ENCODE measurements at places on chromosomes 4 and X.

- DNase-seq = no peak
Observed at GRCh38 chrX:46589977-46590723, 16.6 kb downstream of the CHST7 start.

DNA sequence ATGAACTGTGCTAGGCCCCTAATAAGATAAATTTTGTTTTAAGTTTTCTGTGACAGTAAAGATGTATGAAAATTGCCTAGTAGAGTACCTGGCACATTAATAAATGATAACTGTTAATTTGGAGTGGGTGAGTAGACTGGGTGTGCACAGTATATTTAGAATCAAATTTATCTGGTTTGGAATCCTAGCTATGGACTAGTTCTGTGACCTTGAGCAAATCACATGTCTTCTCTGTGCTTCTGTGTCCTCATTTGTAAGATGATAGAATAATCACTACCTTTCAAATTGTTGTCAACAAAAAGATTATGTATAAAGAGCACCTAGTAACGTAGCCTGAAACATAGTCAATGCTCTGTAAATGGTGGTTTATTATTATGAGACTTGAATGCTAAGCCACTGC lies 170.2 kb downstream of the AR start:
- no peak for DNase-seq

DNA sequence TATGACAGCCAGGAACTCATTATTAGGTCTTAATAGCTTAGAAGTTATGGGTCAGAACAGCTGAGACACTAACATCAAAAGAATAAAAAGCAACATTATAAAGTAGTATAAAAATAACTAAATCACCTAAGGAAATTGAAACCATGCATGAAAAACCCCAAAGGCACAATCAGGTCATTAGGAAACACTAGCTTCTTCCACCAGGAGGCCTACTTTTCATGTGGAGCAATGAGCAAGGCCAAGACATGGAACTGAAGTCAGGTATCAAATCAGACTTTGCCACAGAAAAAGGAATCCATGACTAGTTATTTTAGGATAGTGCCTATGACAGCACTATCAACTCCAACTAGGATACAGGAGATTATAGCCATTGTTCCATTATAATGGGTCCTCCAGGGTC lies 7.9 kb downstream of the HUWE1 start:
- DNase-seq = no peak

DNA sequence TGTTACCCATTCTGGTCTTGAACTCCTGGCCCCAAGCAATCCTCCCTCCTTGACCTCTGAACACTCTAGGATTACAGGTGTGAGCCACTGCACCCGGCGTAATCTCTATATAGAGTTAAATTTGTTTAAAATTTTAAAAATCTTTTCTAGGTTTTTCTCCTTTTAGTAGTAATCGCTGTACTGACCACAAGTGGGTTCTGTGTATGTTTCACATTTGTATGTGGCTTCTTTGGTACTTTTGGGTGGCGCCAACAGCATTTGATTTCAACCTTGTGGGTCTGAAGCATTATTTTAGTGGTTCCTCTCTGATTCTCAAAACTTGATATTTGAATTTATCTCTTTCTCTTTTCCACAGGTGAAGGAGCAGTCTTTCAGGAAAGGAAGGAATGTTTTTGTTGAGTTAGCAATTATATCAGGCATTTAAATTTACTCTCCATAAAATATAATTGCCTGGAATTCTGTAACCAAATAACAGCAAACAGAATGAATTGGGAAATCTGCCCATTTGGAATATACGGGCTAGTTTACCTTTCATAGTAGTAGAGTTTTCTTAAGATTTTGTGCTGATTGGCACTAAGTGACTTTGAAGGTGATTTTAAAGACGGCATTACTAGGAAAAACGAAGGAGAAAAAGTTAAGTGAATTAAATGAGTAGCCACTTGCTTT lies 29.5 kb downstream of the ARHGAP10 start:
- no peak for DNase-seq

DNA sequence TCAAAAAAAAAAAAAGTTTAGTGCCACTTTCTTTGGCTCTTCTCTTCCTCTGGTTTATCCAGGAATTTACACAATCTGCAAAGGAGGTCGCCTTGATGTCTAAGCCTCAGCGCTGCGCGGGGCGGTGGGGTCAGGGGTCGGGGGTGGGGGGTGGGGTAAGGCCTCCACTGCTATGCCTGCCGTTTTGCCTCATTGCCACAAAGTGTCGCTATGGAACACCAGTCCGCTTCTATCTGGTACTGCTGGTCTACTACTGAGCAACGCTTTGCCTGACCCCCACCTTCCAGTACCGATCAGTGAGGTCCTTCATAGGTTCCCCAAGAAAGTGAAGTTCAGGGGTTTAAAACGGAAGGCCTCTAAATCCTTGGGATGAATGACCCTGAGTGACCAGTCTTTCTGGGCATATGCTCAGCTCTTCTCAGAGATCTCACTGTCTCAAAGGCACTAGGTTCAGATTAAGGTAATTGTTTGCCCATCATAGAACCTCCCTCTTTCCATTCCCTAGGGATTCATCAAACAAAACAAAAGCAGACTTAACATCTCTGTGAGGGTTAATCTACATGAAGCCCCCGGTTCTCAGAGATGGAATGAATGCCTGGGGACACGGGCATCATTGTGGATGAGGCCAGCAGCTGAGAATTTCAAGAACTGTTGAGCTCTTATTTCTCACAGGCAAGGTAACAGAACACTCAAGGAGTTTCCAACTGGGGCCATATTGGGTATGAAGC lies 16.9 kb upstream of the TSR2 start:
- DNase-seq = no peak

DNA sequence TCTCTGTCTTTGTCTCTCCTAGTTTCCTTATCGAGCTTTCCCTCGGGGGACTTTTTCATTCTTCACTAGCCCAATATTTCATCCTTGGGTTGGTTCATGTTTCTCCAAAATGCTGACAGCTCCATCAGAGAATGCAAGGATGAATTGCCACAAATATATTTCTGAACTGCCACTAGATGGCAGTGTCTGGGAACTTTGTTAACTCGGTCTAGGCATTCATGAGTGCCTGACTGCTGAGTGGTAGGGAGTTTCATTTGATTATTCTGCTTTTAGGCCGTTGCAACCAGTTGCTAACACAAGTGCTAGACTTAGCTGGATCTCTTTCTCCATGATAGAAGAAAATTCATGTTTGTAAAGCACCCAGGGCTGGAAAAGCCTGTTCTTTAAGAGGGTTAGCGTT lies 73.5 kb upstream of the RAP2C start:
- no peak for DNase-seq

GRCh38 chr4:21699446-21699845 lies 249.1 kb downstream of the KCNIP4 start:
- no peak for DNase-seq

DNA sequence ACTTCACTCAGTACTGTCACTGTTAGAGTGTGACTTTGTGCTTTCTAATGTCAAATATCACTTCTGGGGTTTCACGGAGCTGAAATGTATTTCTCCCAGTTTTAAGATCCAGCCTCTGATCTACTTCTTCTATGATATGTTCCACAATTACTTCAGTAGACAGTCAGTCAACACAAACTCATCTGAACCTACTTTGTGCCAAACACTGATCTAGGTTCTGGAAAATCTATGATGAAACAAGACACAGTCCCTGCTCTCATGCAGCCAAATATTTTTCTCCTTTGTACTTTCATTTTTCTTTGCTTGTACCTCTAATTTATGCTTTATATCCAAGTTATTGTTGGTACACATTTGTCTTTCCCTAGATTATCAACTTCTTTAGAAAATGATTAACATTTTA lies 641.3 kb upstream of the FTHL17 start:
- no peak for DNase-seq

DNA sequence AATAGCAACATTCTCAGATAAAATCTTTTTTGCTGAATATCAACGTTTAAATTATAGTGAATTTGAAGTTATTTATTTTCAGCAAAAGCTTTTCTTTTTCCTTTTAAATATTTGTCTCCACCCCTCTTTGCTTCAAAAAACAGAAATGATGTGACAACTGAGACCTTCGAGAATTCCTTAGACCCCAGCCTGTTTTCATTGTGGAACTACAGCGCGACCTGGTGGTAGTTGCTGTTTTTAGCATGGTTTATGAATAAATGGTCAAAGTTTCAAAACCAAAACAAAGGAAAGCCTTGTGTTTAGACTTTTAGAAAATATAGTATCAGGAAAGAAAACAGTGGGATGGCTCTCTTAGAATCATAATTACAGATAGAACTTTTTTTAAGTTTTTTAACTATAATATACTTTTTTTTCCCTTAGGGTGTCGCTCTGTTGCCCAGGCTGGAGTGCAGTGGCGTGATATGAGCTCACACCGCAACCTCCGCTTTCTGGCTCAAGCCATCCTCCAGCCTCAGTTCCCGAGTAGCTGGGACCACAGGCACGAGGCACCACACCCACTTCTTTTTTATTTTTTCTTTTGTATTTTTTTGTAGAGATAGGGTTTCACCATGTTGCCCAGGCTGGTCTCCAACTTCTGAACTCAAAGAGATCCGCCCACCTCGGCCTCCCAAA lies 26.8 kb upstream of the TMEM184C start:
- DNase-seq = peak; percentile 22

- DNase-seq = no peak
Observed at GRCh38 chr4:692771-693554, 4.0 kb upstream of the SLC49A3 start.

DNA sequence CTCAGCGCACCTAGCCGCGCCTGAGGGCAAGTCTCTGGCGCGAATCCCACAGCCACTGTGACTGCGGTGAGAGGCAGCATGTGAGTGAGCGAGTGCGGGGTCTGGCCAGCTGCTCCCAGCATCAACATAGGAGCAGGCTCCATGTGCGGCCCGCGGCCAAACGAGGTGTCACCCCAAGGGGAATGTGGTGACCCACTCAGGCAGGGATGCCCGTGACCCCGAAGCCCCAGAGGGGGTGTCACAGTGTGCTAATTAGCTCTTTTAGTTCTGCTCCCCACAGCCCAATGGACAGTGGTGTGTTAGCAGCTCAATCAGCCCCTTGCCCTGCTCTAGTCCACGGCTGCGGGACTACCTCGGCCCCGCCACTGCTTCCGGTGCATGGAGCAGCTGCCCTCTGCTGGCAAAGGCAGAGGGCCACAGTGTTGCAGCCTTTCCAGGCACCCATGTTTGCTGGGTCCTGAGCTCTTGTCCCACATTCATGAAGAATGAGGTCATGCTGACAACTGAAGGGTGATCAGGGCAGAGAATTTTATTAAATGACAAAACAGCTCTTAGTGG lies 61.4 kb downstream of the AGA start:
- DNase-seq = no peak

- no peak for DNase-seq
Observed at GRCh38 chrX:46204721-46205422, 340.3 kb downstream of the ZNF674 start.

- DNase-seq = peak; percentile 23
Observed at GRCh38 chrX:25144043-25144940, 128.5 kb upstream of the ARX start.

GRCh38 chr4:52852041-52852440 lies 10.1 kb upstream of the RASL11B start:
- no peak for DNase-seq

DNA sequence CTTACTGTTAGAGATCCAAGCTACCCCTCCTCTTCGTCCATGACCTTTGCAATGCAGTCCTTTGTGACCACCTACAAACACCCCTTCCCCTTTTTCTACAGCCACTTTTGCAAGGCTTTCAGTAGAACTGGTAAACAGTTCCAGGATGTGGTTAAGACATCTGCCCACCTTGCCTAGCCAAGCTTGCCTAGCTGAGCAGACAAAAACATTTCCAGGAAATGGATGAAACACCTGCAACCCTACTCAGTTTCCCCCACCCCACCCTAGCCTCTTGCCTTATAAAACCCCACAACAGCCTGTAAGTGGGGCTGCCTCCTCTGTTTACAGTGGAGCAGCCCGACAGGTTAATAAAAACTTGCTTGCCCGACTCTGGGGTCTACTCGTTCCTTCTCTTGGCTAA lies 133.8 kb downstream of the ZC4H2 start:
- no peak for DNase-seq

DNA sequence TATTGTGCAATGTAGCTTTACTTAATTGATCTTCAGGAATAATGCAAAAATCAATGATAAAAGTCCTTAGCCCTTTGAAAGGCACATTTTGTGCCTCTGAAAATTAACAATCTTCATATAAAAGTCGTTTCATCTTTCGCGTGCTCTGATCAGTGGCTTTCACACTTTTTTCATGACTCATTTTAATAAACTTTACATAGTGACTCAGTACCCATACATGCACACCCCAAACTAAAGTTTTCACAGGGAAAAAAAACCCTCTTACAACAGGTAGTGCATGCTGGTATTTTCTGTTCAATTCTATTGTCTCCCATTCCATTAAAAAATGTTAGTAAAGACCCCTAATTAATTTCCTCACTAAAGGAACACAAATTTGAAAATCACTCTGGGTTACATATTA lies 21.5 kb downstream of the RWDD4 start:
- DNase-seq = no peak

DNA sequence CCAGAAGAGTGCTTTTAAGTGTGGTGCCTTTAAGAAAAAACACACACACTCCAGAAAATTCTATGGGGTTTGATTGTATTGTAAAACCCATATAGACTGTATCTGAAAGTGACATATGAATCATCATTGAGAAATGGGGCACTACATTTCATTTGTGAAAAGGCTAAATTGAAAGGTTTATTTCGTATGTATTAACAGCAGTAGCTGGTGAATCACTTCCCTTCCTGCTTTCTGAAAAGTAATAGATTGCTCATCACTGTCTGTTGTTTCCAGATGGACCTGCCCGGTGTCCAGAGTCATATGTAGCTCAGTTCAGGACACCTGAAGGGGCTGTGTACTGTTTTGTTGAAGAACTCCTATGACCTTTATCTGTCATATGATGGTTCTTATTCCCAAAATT lies 28.1 kb upstream of the HPRT1 start:
- DNase-seq = no peak

DNA sequence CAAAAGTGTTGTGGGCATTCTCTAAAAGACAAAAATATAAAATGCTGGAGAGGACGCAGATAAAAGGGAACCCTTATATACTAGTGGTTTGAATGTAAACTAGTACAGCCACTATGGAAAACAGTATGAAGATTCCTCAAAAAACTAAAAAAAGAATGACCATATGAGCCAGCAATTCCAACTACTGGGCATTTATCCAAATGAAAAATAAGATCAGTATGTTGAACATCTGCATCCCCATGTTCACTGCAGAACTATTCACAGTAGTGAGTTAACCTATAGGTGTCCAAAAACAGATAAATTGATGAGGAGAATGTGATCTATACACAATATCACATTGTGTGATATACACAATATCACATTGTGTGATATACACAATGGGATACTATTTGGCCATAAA lies 1615.3 kb downstream of the PCDH18 start:
- no peak for DNase-seq

Data from NCI-H1105 (cell line).